ENCODE measurements at places on chromosomes 4 and X.

DNA sequence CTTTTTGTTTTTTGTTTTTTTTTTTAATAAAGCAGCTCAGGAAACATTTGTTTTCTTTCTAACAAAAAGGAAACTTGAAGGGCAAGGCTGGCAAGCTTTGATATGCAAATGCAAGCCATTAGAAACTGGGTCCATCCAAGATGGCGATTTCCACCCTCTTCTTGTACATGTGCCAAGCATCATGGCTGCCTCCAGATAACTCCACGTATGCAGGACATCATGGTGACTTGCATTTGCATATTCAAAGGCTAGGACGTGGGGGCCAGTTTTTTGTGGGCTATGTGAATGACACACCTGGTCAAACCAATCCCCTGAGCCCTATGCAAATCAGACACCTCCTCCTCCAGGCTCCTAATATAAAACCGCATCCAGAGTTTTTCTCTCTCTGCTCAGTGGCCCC is 692.6 kb downstream of the FAM133A start:
- DNase-seq = no peak

DNA sequence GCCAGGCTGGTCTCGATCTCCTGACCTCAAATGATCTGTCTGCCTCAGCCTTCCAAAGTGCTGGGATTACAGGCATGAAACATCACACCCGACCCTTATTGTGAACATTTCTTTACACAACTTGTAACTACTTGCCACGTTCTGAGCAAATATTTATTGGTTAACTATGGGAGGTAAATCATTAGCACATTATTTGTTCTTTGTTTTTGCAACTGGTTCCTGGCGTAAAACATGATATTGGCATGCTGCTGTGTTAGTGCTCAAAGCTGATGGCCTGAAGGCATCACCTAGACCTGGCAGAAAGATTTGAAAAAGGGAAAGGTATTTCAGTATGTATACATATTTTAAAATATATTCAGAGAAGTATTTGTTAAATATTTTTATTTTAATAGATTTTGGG is 438.3 kb upstream of the PRKX start:
- DNase-seq = no peak

GRCh38 chr4:151781026-151781425 is 20.2 kb upstream of the GATB start:
- no peak for DNase-seq

DNA sequence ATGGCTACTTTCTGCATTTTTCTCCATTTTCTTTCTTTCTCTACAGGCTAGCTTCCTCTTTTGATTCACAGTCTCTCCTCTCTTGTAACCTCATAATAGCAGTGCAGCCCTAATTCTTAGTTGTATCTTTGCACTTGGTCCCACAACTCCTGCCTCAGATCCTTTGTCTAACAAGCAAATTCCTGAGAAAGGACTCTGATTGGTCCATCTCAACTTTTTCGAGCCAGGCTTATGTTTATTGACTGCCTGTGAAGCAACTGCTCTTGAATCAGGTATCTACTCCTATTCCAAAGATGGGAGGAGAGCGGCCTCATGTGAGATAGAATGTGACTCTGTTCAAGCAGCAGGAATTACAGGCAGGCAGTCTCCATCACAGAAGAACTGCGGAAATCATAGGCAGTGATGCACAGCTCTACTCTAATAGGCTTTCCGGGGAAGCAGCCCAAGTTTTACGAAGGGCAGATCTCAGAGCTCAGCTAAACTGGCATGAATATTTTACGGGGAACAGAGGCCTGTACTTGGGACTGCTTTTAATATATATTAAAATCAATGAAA is 123.5 kb downstream of the GABRB1 start:
- no peak for DNase-seq

DNA sequence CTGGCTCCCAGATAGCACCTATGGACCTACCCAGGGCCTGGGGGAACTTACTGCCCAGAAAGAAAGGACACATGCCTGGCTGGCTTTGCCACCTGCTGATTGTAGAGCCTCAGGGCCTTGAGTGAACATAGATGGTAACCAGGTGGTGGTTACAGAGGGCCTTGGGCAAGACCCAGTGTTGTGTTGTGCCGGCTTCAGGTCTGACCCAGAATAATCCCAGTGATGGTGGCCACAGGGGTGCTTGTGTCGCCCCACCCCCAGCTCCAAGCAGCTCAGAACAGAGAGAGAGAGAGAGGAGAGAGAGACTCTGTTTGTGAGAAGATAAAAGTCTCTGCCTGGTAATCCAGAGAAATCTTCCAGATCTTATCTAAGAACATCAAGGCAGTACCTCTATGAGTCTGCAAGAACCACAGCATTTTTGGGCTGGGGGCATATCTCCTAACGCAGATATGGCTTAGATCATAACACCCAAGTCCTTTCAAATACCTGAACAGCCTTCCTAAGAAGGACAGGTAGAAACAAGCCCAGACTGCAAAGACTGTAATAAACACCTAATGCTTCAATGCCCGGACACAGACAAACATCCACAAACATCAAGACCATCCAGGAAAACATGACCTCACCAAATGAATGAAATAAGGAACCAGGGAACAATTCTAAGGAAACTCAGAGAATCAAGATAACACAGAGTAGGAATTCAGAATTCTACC is 16.3 kb upstream of the RP2 start:
- DNase-seq = no peak

- DNase-seq = no peak
Measured at GRCh38 chr4:145302725-145303124, 122.3 kb upstream of the OTUD4 start.

DNA sequence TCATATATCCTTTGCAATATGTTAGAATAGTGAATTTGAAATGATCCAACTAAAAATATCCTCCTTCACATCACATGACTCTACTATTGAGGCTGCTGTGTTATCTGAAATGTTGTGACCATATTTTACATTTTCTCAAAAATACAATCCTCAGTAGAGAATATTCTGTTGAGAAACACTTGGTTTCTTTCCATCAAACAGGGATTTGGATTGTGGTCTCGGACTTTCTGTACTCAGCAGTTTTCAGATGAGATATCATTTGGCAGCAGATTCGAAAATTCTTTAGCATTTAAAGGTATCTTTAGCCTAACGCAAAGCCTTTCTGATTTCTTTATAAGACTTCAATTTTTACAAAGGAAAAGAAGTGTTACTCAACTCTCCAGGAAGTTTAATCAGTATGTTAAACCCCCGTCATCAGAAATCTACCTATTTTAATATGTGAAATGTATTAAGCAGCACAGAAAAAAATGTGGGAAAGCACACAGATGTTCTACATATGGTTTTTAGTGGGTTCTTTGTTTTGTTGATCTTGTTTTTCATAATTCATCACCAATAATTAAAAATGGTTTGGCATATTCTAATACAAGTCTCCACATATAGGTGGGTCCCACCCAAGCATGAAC is 55.4 kb upstream of the ANXA3 start:
- DNase-seq = no peak

- DNase-seq = no peak
Measured at GRCh38 chr4:133995243-133995960, 206.2 kb downstream of the PABPC4L start.

GRCh38 chr4:174036576-174036975 is 246.9 kb downstream of the FBXO8 start:
- DNase-seq = no peak

DNA sequence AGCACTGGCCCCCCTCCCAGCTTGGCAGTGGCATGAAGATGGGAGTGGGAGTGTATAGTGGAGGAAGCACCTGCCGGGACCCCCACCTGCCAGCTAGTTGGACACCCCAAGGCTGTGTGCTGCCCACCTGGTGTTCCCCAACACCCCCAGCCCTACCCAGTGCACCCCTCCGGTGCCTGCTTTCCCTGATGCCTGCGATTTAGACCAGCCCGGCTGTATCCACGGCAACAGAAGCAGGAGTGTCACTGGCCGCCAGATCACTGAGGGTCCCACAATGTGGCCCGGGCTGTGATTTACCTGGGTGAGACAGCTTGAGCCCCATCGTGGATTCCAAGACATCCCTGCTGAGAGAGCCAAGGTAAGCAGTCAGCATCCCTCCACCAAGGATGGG is 533 bp downstream of the GPR173 start:
- DNase-seq = no peak

GRCh38 chrX:72201836-72202536 is 20.4 kb downstream of the PIN4 start:
- no peak for DNase-seq

- no peak for DNase-seq
Measured at GRCh38 chrX:80602036-80602860, 182.0 kb downstream of the TENT5D start.

GRCh38 chrX:39476604-39477021 is 621.1 kb downstream of the BCOR start:
- DNase-seq = no peak

DNA sequence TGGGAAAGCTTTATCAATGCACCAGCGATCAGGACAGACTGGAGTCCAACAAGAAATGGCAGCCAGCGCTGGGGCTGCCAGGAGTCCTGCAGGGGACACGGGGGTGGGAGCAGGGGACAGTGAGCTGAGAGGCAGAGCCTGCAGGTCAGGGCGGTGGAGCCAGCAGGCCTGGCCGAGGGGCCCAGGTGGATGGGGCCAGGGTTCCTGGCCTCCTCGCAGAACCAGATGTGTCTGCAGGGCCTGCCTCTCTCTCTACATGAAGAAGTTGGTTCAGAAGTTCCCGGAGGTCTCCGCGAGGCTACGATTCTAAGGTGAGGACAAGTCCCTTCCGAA is 63.6 kb downstream of the CPZ start:
- no peak for DNase-seq

DNA sequence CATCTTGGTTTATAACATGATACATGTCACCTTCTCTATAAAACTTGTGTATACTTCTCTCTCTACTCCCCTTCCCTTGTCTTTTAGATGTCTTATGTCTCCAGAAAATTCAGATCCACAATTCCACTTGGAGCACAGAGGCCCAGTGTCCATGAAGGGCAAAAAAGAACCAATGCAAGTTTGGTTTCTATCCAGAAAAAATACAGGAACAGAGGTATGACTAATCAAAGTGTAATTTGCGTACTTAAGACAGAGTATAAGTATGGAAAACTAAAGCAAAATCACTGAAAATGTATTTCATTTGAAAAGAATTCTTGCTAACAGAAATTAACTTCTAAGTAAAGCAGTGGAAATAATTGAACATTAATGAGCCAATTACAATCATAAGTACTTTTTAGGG is 46.2 kb downstream of the GUCY1B1 start:
- no peak for DNase-seq

GRCh38 chr4:7564242-7564641 is 129.5 kb upstream of the PSAPL1 start:
- no peak for DNase-seq

- no peak for DNase-seq
Measured at GRCh38 chrX:136896121-136896914, 15.8 kb upstream of the RBMX start.

GRCh38 chr4:38489011-38489861 is 174.8 kb upstream of the KLF3 start:
- no peak for DNase-seq

DNA sequence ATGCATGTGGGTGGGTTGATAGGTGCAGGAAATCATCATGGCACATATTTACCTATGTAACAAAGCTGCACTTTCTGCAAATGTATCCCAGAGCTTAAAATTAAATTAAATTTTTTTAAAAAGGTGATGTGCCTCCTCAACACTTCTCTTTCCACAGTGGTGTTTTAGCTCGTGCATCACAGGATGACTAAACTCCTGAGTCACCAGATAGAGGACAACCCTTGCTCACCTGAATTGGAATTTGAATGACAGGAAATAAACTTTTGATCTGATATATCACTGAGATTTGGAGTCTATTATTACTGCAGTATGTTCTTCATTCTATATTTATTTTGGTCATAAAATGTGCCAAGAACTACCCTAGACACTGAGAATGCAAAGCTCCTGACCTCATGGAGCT is 185.3 kb downstream of the MAPK10 start:
- DNase-seq = no peak

- no peak for DNase-seq
Measured at GRCh38 chrX:13661735-13662288, 8.9 kb downstream of the TCEANC start.

GRCh38 chr4:47577779-47578553 is 92.9 kb downstream of the ATP10D start:
- DNase-seq = no peak

Measured in CD8-positive, alpha-beta memory T cell (primary cell).